ENCODE measurements at places on chromosomes 6 and 20.
A peak's percentile ranks its signal among the peaks of the same experiment; 100 is the strongest.

DNA sequence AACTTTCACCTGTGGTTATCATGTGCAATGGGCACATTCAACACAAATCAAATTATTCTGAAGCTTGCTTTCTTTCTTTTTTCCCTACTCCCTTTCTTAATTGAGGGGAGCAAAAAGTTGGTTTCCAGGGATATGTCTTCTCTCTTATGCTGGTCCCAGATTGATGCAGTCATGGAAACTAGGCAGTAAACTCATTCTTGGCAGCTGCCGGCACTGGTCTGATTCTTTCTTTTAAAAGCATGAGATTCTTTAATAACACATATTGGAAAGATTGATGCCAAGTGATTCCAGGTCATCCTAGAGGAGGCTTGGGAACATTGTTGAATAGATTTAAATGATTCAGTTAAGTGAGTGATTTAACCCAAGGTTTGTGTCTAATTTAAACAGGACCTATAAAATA lies 29.0 kb downstream of the PTPRA start:
- no peak for DNase-seq

- DNase-seq = no peak
These were observed 77.8 kb upstream of the HTR1E start for GRCh38 chr6:86859513-86859912.

GRCh38 chr6:128885381-128885780 lies 2.4 kb downstream of the LAMA2 start:
- no peak for DNase-seq

GRCh38 chr6:161353208-161353613 lies 79.3 kb upstream of the AGPAT4 start:
- DNase-seq = peak; percentile 92

- DNase-seq = no peak
These were observed 123.8 kb downstream of the BANF2 start for GRCh38 chr20:17823409-17824144.

DNA sequence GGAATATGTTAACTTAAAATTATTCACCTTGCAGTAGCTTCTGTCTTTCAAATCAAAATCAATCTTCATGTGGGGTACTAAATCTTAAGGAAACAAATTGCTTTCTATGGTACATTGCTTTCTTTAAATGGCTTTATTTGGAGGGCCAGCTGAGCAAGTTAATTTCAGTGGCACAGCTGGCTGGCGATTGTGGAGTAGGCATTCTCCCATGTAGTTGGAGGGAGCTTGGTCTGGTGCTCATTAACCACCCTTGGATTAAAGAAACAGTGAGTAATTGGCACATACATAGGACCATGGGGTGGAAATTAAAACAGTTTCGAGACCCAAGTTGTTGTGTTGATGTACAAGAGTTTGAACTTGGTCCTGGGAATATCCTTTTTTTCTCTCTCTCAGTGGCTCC lies 201.3 kb upstream of the CHD6 start:
- no peak for DNase-seq

- DNase-seq = no peak
These were observed 91.6 kb upstream of the FAM184A start for GRCh38 chr6:119170103-119170446.

DNA sequence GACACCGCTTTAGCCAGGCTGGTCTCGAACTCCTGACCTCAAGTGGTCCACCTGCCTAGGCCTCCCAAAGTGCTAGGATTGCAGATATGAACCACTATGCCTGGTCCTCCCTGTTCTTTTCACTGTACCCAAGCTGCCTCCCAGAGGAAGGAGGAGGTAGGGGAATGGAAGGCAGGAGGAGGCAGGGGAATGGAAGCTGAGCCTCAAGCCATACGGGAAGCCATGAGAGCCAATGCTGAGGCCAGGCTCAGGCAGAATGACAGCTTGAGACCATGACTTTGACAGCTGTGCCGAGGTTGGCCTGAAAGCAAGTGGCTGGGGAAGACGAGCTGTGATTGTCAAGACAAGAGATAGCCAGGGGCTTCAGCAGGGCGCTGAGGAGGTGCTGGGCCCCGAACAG lies 13.6 kb upstream of the ZNF335 start:
- DNase-seq = peak; percentile 55

GRCh38 chr6:21240709-21241108 lies 352.8 kb upstream of the SOX4 start:
- no peak for DNase-seq

GRCh38 chr6:40999569-40999968 lies 39.5 kb downstream of the UNC5CL start:
- DNase-seq = peak; percentile 91

DNA sequence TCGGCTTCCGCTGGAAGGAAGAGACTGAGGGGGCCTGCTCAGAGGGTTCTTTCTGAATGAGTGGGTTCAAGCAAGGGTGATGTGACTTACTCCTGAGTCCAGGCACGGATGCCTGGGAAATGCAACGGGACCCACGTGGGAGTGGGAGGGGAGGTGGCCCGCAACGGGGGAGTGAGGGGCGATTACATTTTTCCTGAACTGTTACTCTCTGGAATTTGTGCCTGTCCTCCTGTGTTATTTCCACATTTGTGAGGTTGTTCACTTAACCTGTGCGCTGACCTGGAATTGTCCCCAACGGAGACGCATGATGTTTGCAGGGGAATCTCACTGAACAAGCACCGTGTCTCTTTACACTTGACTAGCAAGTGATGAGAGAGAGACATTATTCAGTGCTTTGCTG lies 209.4 kb downstream of the CDH4 start:
- DNase-seq = no peak

GRCh38 chr6:25754535-25754934 lies at the start of gene SLC17A4:
Gene SLC17A4 (plus strand): TSS chr6:25754742. CDS start chr6:25761963, 7,221 bp downstream.
- DNase-seq = no peak

- DNase-seq = no peak
These were observed 34.7 kb upstream of the LAMA4 start for GRCh38 chr6:112289038-112289566.

DNA sequence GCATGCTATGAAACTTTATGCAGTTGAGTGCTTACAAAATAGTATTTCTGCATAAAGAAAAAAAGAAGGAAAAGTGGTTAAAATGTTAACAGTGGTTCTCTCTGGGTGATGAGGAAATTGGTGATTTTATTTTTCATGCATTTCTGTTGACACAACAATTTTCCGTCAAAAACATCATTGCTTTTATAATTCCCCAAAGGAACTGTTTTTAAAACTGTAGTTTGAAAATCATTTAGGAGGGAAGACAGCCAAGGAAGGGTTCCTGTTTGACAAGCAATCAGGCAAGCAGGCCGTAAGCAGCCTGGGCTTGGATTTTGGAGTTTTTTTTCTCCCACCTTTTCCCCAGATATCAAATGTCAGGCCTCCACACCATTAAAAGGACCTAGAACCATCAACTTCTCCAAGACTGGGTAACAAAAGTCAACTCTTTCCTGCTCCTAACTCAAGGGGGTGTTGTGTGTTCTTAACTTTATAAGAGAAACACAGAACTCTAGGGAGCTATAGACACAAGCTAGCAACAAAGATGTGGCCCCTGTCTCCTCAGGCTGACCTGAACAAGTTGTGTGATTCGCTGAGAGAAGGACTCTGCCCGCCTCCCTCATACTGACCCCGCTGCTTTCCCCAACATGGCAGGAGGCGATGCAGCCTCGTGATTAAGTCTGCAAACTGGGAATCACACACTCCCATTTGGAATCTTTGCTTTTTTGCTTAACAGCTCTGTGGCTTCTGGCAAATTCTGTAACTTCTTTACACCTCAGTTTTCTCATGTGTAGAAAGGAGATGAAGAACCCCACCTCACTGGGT lies 146.6 kb downstream of the BCAS1 start:
- peak; percentile 51 for DNase-seq
